ENCODE measurements at places on chromosomes 3 and 15.
A peak's percentile ranks its signal among the peaks of the same experiment; 100 is the strongest.

DNA sequence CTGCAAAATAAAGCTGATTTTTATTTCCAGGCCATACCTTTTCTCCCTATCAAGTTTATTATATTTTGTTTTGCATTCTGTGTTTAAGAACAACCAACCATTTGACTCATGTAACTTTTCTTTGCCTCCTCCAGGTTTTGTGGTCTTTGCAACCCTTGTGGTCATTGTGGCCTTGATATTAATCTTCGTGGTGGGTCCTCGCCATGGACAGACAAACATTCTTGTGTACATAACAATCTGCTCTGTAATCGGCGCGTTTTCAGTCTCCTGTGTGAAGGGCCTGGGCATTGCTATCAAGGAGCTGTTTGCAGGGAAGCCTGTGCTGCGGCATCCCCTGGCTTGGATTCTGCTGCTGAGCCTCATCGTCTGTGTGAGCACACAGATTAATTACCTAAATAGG is 27.6 kb downstream of the NIPA2 start:
- DNase-seq, result no peak

- no peak for DNase-seq
Measured at GRCh38 chr3:43372809-43373559, 86.6 kb downstream of the SNRK start.

DNA sequence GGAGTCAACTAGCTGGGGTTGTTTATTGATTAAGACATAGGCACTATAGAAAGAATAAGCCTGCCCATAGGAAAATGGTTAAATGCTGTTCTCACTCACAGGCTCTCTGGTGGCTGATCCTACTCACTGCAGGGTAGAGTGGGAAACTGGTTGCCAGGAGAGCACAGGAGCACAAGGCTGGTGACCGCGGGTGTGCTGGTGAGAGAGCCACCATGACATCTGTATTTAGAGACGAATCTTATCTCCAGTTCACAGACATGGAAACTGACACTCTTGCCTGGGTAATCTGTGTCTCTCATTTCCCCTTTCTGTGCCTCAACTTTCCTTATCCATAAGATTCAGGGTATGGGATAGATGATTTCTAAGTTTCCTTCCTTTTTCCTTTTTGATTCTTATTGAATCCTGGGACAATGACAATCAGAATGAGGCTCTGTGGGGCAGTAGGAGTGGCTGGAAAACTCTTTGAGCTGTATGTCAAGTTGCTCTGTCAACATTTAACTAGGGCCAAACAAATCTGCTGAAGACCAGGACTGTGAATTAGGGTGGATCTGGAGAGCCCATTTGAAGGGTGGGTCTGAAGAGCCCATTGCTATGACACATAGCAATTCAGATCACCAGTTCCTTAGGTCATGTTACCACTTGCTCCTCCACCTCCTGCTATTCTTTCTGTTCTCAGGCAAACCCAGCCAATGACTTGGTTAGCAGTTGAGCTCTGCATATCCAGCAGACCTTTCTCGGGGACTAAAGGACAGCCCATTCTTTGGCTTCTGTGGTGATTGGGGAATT is 286.1 kb upstream of the TBL1XR1 start:
- DNase-seq, result peak; percentile 67

DNA sequence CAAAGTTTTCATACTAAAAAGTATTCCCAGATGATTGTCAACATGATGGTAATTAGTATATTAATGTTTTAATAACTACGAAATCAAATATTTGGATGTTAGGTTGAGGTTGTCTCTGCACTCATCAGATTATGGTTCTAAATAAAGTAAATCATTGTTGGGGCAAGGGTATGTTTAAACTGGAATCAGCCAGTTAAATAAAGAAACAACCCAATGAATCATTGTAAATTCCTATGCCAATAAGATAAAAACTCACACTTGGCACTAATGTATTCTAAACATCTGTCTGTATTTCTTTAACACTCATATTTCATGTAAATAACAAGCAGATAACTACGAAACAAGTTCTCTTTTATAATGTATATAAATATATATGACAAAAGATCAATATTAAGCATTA is 92.7 kb downstream of the PEAK1 start:
- no peak for DNase-seq

- peak; percentile 22 for DNase-seq
Measured at GRCh38 chr3:184175506-184175905, 851 bp downstream of the AP2M1 start.

GRCh38 chr15:47407692-47408091 is 309.6 kb upstream of the SEMA6D start:
- no peak for DNase-seq

- DNase-seq, result no peak
Measured at GRCh38 chr15:71149646-71150557, 34.6 kb downstream of the THSD4 start.

- no peak for DNase-seq
Measured at GRCh38 chr15:52782514-52782913, 7.6 kb downstream of the ONECUT1 start.

DNA sequence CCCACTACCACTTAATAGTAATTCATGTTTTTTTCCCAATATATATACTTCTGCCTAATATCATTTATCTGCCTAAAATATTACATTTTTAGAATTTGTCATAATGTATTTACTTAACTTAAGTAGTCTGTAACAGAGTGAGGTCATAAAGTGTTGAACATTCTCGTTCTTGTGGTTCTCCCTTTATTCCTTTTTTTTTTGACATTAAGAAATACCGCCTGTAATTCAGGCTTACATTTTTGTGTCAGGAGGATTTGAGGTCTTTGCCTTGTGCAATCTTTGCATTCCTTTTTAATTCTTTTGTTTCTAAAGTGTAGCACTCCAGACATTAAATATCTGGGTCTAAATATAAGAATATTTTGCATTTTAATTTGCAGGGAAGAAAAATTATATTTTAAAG is 315.4 kb downstream of the PTPRG start:
- DNase-seq, result no peak

DNA sequence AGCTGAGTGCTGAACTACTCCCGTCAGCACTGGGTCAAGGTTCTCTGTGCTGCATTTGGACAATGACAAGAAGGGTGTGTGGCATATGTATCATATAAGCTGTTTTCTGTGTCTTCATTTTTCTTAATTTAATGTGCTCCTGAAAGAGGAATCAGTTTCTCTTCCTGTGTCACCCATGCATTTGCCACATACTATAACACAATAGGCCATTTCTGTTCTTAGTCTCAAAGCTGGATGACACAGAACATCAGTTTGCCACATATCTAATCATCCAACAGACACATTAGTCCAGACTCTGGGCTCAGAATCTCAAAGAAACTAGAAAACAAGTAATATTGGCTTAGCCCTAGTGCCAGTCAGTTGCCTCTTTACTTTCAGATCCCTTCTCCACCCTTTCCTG is 34.1 kb downstream of the CEP19 start:
- no peak for DNase-seq

- peak; percentile 38 for DNase-seq
Measured at GRCh38 chr3:119600732-119601131, 3.0 kb downstream of the PLA1A start.

GRCh38 chr3:66261355-66261754 is 40.6 kb downstream of the SLC25A26 start:
- no peak for DNase-seq

GRCh38 chr3:79467721-79468120 is 300.1 kb downstream of the ROBO1 start:
- DNase-seq, result no peak

GRCh38 chr3:13638927-13639326 is 90.0 kb downstream of the FBLN2 start:
- DNase-seq, result no peak

DNA sequence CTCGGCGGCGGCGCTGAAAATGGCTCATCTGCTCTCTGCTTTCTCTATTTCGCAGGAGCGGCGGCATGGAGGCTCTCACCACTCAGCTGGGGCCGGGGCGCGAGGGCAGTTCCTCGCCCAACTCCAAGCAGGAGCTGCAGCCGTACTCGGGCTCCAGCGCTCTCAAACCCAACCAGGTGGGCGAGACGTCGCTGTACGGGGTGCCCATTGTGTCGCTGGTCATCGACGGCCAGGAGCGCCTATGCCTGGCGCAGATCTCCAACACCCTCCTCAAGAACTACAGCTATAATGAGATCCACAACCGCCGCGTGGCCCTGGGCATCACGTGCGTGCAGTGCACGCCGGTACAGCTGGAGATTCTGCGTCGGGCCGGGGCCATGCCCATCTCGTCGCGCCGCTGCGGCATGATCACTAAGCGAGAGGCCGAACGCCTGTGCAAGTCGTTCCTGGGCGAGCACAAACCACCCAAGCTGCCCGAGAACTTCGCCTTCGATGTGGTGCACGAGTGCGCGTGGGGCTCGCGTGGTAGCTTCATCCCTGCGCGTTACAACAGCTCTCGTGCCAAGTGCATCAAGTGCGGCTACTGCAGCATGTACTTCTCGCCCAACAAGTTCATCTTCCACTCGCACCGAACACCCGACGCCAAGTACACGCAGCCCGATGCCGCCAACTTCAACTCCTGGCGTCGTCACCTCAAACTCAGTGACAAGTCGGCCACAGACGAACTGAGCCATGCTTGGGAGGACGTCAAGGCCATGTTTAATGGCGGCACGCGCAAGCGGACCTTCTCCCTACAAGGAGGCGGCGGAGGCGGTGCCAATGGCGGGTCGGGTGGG is 790 bp downstream of the SKOR1 start:
- DNase-seq, result no peak

DNA sequence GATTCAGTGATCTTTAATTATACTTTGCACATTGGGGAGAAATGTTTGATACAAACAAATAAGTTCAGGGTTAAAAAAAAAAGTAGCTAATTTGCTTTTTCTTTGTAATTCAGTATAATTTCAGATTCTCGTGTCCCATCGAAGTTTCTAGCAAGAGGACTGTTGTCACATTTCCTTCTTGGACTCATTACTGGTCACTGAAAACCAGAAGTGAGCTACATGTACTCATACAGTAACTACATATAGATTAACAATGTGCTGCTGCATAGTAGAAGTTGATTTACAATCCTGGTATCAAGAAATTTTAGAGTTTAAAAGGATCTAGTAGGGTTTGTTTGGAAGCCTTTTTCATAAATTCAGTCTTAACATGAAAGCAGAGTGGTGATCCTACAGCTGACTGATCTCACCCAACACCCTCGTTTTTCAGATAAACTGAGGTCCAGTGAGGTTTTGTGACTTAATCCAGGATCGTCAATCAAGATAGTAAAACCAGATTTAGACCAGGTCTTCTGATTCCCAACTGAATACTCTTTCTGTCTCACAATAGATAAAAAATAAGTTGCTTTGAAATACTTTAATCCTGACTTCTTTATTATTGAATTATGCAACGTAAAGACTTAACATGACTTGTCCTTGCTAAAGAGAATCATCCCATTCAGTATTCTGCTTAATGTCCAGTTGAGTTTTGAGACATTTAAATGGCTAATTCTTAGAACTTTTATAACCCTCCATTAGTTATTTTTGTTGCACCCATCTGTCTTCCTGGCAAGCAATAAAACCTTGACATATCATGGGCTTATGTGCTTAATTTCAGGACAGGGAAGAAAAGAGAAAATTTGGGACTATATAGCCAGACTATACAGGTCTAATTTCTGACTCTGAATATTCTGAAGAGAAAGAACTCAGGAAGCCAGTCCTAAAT is 2.8 kb downstream of the SEC62 start:
- no peak for DNase-seq

GRCh38 chr3:31934018-31934417 is 47.0 kb downstream of the OSBPL10 start:
- DNase-seq, result no peak

DNA sequence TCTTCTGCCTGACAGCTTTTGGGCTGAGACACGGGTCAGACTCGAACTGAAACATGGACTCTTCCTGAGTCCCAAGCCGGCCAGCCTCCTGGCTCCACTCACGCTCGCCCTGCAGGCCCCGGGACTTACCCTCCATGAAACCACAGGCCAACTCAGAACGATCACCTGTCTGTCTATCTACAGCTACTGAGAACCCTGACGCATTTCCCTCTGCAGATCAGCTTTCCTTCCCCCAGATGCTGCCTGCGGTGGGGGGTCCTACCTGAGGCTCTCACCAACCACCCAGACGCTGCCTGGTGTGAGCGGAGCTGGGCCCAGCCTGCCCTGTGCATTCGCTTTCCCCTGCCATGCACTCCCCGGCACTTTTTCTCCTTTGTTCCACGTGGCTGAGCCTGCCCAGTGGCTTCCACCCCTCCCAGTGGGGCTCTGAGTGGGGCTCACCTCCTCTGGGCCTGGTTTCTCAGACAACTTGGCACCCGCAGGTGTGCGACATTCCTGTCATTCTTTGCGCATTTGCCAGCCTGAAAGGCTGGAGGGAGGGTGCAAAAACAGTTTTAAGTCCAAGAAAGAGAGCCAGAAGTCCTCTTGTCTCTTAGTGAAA is 60.2 kb downstream of the PLXNA1 start:
- no peak for DNase-seq

DNA sequence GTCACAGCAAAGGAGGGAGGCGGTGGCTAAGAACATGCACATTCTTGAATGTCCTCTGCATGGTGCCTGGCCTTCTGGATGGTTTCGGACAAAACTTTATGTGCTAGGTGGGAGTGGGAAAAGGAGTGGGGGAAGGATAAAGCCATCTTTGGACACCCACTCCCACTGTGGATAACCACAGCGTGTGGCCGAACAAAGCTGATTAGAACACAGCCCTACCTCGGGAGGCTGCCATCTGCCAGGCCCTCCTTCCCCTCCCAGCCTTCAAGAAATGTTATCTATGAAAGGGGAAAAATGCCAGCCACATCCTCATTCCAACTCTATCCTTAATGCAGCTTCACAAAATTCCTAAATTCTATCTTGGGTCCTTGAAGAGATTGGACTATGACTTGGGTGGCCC is 18.8 kb downstream of the AMOTL2 start:
- no peak for DNase-seq

- no peak for DNase-seq
Measured at GRCh38 chr3:147427746-147428145, 18.6 kb downstream of the ZIC1 start.

DNA sequence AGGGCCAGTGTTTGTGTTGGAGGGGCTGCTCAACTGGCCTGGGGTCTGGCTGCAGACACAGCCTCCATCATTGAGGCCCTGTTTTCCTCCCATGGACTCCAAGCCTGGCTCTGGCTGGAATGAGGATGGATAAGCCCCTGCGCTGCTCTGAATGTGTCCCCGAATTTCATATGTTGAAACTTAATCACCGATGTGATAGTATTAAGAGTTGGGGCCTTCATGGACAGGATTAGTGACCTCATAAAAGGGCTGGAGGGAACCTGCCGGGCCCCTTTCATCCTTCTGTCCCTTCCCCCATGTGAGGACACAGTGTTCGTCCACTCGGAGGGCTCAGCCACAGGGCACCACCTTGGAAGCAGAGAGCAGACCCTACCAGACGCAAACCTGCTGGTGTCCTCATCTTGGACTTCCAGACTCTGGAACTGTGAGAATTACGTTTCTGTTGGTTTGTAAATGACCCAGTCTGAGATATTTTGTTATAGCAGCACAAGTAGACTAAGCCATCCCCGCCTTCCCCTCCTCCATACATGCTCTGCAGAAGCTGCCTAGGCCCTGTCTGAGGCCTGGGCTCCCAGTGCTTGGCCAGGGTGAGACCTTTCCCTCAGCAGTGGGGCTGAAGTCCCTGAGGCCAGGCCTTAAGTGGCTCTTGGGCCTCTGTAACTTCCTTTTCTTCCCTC is 3.8 kb upstream of the LCTL start:
- no peak for DNase-seq

GRCh38 chr15:76153241-76154197 is 93.7 kb downstream of the TMEM266 start:
- peak; percentile 59 for DNase-seq
